ENCODE measurements at places on chromosomes 1 and 21.

GRCh38 chr1:57959531-57960241 is 535.8 kb upstream of the DAB1 start:
- no peak for DNase-seq

- no peak for DNase-seq
Observed at GRCh38 chr1:155725142-155725541, 36.3 kb downstream of the DAP3 start.

DNA sequence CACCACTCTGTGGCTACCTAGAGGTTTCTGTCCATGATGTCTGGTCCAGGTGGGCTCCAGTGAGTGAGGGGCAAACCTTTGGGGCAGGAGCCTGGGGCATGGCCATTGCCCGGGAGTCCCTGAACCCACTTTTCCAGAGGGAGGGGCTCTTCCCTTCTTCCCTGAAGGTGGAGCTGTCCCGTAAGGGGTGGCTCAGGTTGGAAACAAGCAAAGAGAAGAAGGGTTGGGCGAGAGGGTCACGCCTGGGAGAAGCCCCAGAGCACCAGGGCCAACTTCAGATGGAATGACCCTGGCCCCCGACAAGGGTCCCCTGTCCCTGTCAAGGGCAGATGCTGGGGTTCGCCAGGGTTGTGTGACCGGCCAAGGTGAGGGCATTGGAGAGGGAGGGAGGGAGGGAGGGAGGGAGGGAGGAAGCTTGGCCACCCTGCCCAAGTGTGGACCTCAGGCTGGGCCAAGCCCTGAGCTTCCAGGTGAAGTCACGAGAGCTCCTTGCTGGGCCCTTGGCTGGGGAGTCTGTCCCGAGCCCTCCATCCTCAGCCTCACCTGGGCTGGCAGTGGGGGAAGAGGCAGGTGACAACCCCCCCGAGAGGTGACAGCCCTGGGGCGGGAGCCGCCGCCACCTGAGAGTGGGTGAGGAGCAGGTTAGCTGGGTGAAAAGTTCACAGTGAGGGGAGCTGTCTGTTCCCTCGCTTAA is 69.6 kb downstream of the DHRS3 start:
- no peak for DNase-seq

DNA sequence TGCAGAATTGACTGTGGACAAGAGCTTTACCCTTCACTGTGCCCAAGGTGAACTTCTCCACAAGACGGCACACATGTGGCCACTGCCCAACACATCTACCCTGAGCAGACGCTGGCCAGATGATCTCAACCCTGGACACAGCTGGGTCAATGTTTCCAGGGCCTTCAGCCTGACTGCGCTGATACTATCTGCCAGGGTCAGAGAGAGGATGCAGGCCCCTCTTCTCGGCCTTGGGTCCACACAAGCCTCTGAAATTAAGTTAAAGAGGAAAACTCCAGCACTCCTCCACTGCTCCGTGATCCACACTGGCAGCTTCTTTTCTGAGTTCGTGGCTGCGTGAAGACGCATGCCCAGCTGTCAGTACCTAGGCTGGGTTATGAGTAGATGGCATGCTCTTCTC is 58.1 kb downstream of the GLIS1 start:
- no peak for DNase-seq

GRCh38 chr21:45162809-45163208 is 88.4 kb downstream of the ADARB1 start:
- no peak for DNase-seq

GRCh38 chr1:25540750-25541342 is 2.6 kb upstream of the LDLRAP1 start:
- DNase-seq = no peak

DNA sequence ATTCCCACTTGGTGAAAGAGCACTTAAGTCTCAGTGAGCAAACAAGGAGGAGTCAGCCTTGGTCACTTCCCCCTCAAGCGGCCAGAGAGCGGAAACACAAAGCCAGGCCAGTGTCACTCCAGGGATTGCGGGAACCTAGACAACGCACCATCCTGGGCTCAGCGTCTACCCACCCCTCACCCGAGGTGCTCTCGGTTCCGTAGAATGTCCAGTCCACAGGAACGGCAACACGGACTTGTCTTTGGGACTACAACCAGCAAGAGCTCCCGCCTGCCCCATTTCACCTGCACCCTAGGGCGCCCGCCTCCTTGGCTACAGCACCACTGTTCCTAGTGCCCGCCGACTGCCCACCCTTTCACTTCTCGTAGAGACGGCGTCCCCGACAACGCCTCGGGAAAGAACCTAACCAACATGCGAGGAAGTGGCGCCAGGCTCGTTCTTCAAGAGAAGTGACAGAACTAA is 509 bp downstream of the GDAP2 start:
- peak; percentile 43 for DNase-seq

DNA sequence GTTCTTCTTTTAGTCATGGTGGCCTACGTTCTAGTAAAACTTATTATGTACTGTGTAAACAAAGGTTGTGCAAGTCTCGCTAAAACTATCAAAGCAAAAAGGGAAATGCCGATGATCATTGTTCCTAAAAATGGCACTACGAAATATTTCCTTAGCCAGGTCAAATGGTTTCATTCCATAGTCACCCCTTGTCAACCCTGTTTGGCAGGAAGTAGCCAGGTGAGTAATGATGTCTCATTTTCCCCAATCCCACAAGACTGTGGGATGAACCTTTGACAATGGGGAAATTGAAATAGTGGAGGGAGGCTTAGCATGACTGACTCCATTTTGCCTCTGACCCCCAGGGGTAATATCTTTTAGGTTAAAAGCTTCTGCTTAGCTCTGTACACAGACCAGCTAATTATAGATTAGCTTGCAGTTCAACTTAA is 5.6 kb upstream of the REN start:
- no peak for DNase-seq

DNA sequence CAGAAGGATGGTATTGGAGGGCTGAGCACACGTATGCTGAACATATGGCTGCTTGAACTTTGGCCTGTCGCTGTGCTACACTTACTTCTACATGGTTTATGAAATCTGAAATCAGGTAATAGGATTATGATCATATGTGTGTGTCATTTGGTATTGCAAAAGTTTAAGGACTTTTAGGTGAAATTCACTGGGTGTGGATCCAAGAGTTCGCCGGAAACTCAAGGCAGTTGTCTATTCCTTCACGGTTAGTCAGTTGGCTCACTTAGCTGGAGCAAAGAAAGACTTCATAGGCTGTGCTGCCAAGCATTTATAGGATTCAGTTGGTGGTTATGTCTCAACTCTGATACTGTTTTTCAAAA is 927 bp downstream of the UAP1 start:
- peak; percentile 34 for DNase-seq

- DNase-seq = no peak
Observed at GRCh38 chr1:240420766-240421165, 191.2 kb downstream of the GREM2 start.

DNA sequence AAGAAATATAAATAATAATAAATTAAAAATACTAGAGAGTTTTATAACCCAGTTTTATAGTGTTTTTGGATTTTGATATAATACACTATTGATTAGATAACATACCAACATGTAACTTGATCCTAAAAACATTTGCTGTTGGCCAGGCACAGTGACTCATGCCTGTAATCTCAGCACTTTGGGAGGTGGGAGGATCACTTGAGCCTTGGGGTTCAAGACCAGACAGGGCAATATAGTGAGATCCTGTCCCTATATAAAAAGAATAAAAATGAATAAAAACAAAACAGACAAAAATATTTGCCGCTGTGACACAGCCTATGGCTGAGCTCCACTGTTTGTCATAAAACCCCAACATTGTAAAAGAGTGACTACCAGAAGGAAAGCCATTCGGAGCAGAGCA is 26.1 kb downstream of the VPS13D start:
- no peak for DNase-seq

- no peak for DNase-seq
Observed at GRCh38 chr1:101030881-101031280, 5.3 kb upstream of the DPH5 start.

Measured in right lung (tissue), 10 donors.